Stimulated activated CD8-positive, alpha-beta memory T cell treated with anti-CD3 and anti-CD28 coated beads, Interleukin-2, amount 100 ng/mL, for 1 hour (primary cell): ENCODE measurements at places on chromosomes 16 and 17.

DNA sequence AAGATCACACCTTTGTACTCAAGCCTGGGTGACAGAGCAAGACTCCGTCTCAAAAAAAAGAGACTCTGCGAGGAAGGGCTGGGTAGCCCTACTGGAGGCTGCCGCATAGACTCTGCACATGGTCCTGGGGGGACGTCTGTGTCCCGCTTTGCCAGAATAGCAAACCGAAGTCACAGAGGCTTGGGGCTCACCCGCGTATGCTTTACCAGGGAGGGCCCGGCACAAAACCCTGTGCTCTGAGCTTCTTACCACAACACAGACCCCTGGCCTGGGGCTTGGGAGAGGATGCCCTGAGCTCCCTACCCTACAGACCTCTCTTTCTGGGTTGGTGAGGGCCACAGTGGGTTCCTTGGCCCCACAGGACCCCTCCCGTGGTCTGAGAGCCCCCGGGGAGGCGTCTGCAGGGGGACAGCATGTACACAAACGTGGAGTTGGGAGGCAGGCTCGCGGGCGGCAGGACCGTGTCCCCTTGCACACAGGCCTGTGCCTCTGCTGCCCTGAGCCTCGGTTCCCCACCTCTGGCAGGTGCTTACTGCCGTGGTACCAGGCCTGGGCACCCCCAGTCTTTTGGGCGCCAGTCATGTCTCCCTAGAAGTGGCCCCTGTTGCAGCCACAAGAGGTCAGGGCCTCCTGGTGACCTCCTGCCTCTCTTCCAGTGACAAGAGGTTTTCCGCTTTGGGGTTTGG, 13.8 kb downstream of the CPNE7 start:
- DNase-seq, result no peak

- DNase-seq, result no peak
Observed at GRCh38 chr17:65712383-65713267, 151.2 kb upstream of the AXIN2 start.

DNA sequence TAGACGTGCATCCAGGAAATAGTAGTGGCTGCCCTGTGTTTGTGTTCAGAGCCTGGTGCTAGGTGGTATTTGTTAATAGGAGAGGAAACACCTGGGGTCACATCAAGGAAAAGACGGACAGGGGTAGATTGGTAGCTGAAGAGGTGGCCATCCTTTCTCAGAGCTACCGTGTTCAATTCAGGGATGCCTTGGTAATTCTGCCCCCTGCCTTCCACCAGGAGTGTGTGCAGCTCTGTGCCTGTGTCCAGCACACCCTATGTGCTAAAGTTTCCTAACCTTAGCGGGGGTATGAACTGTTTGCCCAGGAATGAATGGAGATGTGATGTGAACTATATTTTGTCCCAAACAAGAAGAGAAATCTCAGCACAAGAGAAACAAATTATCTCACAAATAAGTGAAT, 174.1 kb upstream of the MPHOSPH6 start:
- DNase-seq, result no peak

- peak; percentile 51 for DNase-seq
Observed at GRCh38 chr17:40191237-40192208, 14.3 kb downstream of the RAPGEFL1 start.

DNA sequence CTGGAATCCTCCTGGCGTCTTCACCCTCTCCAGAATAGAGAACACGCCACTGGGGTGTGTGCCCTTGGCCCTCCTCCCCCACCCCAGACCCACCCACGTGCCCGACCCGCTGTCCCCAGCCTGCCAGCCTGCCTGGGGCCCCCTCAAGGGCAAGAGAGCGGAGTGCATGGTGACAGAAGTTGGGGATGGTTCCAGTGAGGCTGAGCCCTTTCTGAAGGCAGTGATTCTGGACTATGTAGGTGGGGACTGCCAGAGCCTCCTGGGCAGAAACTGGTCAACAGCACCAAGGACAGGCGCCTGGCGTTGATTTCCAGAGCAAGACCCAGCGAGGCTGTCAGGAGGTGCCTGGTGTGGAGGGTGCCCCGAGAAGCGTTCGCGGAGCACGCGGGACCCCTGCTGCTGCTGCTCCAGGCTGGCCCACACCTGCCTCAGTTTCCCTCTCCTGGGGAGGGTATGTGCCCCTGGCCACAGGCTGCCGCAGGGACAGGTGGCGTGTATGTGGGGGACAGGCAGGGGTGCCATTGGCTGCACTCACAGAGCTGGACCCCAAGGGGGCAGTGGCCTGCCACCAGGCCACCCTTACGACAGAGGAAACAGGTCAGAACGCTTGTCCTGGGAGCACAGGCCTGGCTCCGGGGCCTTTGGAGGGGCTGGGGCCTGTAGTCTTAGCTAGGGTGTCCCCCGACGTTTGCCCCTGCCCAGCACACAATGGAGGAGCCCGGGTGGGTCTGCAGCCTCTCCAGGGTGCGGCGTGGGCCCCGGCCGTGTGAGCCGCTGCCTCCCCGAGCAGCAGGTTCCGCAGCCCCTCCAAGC, 1.2 kb downstream of the SSTR5 start:
- no peak for DNase-seq

DNA sequence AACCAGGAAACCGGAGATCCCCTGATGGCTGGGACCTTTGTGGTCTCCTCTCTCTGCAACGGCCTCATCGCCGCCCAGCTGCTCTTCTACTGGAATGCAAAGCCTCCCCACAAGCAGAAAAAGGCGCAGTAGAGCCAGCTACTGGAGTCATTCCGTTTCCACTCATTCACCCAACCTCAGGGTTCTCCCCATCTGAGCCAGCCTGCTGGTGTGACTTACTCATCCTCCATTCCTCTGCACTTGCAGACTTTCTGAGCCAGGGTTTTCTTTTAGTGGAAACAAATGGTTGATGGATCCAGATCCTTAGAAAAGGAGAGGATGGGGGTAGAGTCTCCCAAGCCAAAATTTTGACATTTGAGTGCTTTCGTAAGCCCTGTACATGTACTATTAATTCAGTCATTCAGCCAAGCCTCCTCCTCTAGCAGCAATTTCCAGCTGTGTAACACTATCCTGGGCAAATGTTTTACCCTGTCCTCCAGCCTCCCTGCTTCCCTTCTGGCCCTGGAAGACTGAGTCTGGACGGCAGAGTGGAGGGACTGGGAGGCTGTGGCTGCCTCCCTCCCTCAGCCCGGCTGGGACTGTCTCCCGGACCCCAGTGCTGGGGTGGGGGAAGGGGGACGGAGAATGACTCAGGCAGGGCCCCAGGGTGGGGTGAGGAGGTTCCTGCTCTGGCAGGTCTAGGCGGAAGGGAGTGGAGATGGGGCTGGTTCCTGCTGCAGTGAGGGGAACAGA, 2.3 kb downstream of the SOX15 start:
- no peak for DNase-seq
